ENCODE measurements at places on chromosomes 4 and X.

- no peak for DNase-seq
These were observed 21.3 kb downstream of the ABCG2 start for GRCh38 chr4:88137112-88137511.

GRCh38 chr4:169208090-169208455, 62.7 kb downstream of the SH3RF1 start:
- no peak for DNase-seq

DNA sequence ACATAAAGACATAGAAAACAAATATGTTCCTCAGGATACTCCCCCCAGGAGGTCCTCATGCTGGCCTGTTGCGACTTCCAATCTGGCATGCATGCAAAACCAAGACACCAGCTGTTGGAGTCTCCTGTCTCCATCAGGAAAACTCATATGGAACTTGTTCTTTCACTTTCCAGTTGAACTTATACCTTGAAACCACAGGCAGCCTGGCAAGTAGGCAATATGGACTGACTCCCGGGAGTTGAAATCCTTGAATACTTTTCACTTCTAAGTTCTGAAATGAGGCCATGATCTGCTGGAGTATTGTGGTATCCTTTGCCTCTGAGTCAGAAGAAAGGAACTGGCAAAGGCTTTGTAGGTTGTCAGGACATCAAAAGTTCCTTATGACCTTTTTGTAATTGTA, 444.2 kb downstream of the IDS start:
- DNase-seq = peak; percentile 52

GRCh38 chr4:15914291-15914690, 24.2 kb downstream of the FGFBP1 start:
- peak; percentile 56 for DNase-seq

DNA sequence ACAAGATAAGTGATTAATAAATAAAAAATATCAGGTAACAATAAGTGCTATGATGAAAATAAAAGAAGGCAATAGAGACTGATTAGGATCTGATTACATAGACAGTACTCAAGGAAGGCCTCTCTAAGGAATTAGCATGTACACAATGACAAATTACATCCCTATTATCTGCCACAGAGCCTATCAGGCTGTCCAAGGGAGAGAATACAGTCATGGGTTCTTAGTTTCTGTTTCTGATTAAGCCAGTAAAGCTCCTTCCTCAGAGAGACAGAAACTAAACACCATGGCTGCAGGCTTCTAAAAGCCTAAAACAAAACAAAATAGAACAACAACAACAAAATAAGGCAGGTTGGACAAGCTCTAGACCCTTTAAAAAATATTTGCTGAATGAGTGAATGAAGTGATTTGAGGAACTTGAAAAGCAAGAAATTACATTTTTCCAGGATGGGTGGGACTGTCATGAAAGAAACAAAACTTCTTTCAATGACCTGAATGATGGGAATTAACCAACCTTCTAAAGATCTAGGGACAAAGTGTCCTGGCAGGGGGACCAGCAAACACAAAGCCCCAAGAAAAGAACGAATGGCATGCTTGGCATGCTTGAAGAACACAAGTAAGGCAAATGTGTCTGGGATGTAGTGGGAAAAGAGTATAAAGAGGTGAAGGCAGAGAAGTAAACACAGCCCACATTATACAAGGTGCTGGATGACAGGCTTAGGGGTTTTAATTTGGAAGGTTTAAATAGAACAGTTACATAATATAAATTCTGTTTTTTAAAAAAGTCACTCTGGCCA, 44.1 kb downstream of the NAA11 start:
- no peak for DNase-seq

DNA sequence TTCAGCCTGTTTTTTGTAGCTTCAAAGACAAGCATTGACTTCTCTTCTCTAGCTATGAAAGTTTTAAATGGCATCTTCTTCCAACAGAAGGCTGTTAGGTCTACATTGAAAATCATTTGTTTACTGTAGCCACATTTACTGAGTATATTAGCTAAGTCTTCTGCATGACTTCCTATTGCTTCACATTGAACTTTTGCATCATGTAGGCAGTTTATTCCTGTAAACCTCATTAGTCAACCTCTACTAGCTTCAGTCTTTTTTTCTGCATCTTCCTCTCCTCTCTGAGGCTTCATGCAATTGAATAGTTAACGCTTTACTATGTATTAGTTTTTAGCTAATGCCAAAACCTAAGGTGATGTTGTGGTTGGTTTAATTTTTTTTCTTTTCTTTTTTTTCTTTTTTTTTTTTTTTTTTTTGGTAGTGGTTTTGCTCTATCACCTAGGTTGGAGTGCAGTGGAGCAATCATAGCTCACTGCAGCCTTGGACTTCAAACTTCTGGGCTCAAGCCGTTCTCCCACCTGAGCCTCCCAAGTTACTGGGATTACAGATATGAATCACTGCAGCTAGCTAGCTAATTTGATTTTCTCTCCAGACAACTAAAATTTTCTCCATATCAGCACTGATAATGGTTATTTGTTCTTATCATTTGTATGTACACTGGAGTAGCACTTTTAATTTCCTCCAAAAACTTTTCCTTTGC, 3.4 kb downstream of the UGT2A3 start:
- DNase-seq = no peak

GRCh38 chr4:181821039-181822004, 421.9 kb upstream of the TENM3 start:
- DNase-seq = peak; percentile 42

DNA sequence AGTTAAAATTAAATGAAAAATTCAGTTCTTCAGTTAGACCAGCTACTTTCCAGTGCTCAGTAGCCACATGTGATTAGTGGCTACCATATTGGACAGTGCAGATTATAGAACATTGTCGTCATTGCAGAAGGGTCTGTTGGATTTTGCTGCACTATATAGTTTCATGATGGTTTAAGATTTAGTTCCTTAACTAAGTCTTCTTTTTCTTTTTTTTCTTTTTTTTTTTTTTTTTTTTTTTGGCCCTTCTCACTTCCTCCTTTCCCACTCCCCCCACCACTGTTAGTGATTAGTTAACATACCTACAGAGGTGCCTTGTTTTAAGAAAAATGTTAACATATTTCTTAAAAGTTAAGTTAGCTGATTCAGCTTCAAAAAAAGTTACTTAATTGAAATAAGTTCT, 9.0 kb downstream of the RAB9A start:
- DNase-seq = no peak

- no peak for DNase-seq
These were observed 89.4 kb downstream of the ABLIM2 start for GRCh38 chr4:8069102-8069752.

DNA sequence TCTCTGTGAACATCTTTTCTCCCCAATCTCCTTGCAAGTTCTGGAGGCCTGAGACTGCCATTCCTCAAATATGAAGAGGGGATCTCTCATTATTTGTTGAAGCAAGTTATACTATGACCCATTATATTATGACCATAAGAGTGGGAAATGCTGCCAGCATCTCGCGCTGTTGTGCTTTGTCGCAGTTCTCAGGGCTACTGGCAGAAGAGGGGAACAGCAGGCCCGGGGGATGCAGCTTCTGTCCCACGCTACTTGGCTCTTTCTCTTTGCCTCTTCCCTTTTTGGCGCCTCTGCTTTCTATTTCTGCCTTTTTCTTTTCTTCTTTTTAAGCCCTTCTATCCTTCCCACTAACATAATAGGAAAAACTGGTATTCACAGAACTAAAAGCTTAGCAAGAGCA, 64.2 kb downstream of the GEMIN8 start:
- DNase-seq = no peak

DNA sequence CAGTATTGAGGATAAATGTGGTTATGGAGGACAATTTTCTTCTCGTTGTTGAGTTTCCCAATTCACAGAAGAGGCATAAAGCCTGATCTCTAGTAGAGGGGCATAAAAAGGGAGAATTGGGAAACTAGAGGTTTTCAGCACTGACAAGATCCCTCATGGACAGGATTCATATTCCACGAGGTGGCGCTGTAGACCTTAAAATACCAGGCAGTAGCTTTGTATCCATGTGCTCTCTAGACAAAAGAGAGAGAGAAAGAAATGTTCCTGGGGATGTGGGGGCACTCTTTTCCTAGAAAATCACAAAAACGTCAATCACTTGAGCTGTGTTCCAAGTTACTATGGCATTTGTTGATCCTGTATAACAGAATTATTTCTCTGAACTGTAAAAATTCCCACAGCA, 128.3 kb downstream of the MAGEE1 start:
- no peak for DNase-seq

DNA sequence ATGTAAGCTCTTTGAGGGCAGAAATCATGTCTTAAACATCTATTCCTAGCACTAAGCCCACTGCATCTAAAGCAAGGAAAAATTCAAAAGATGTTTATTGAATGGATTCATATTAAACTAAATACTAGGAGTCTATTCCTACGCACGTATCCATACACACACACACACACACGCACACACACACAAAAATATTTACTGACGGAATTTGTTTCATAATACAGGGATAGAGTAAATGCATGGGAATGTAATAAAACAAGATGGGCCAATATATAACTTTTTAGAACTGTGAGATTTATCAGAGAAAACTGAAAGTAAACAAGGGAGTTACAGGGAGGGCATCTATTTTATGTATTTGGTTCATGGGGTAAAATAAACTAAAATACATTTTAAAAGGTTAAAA, 57.6 kb downstream of the WDFY3 start:
- DNase-seq = no peak

GRCh38 chr4:81914623-81915022, 442.9 kb upstream of the RASGEF1B start:
- DNase-seq = no peak

- no peak for DNase-seq
These were observed 274.3 kb downstream of the DMD start for GRCh38 chrX:32937043-32937442.

DNA sequence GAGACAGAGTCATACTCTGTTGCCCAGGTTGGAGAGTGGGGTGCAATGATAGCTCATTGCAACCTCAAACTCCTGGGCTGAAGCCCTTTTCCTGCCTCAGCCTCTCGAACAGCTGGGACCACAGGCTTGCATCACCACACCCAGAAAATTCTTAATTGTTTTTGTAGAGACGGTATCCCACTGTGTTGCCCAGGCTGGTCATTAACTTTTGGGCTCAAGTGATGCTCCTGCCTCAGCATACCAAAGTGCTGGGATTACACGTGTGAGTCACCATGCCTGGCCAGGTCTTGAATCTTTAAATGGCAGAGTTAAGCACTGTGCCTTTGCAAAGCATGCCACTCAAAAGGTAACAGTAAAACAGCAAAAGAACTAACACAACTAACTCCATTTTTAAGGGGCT, 28.6 kb upstream of the BBS12 start:
- DNase-seq = no peak

- no peak for DNase-seq
These were observed 327.8 kb downstream of the GALNTL6 start for GRCh38 chr4:172141025-172141424.

- no peak for DNase-seq
These were observed 26.5 kb downstream of the HCCS start for GRCh38 chrX:11137543-11138139.

- DNase-seq = peak; percentile 36
These were observed 39.6 kb downstream of the DDX60L start for GRCh38 chr4:168440442-168441264.

GRCh38 chr4:114100288-114101031, 121.0 kb upstream of the ARSJ start:
- DNase-seq = no peak

- no peak for DNase-seq
These were observed 63.0 kb downstream of the MAPK10 start for GRCh38 chr4:86296865-86297264.

- no peak for DNase-seq
These were observed 12.7 kb downstream of the ADGRA3 start for GRCh38 chr4:22502895-22503814.

DNA sequence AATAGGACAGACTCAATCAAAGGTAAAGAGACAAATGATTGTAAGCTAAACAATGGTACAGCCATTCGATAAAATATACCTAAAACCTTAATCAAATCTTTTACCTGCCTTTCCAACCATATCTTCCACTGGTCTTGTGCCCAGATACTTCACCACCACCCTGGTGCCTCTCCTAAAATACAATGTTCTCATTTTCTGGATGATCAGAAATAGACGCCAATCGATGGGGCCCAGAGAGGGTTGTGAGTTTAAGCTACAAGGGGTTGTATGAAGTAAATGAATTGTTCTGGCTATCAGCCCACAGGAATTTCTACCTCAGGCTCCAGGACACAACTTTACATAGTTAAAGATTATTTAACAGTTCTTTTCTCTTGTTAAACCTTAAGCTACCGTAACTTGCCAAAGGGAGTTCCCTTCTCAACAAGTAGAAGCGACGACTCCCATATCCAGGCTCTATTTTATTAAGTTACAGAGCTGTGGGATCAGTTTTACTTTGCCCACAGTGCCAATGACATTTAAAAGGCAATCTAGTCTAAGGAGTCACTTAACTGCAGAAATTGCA, 99.1 kb downstream of the CHRNA9 start:
- no peak for DNase-seq

- DNase-seq = no peak
These were observed 62.8 kb downstream of the PPP1R2C start for GRCh38 chrX:42714981-42715700.

GRCh38 chrX:13511944-13512330, 57.5 kb upstream of the EGFL6 start:
- peak; percentile 9 for DNase-seq

DNA sequence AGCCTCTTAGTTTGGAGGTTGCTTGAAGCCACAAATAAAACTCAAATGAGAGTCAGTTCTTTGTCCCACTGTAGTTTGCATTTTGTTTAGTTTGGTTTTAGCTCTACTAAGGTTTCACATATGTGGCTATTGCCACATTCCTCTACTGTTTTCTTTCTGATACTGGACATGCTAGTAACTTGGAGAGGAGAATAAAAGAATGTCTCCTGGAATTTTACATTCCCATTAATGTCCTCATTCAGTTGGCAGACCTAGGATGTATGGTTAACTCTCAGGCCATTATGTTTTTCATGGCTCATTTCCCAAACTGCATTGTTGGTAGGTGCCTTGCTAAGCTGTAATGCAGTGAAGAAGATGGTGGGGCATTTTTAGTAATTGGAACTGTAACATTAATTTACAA, 29.9 kb downstream of the UPRT start:
- DNase-seq = peak; percentile 1

DNA sequence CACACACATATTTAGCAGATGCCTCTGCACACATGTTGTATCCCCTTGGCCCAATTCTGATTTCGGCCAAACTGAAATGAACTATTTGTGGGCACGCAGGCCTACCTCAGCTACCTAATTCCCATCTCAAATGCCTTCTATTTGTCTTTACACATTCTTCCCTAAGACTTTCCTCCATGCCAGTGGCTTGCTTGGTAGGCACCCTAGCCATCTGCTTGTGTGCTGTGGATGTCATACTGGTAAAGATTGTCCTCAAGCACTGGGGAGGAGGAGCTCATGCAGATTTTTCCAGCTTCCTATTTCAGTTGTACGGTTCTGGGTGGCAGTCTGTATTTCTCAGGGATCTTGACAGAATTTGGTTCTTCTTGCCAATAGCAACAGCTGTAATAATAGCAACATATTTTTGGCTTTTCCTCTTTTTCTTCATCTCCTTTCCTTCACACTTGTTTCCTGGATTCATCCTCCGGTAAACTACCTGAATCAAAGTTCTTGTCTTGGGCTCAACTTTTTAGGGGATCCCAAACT, 514.3 kb downstream of the ADGRL3 start:
- DNase-seq = no peak
